K562 (cell line): ENCODE measurements at places on chromosomes 4 and X. TPM values are rescaled to one million over a fixed set of nuclear protein-coding genes. Genes with fewer than 3 reads are reported as not detected.
A peak's percentile ranks its signal among the peaks of the same experiment; 100 is the strongest.

- H3K27me3 ChIP-seq: peaks cover 63% of the 10 kb centered on the region
- H3K36me3 ChIP-seq: no peaks in the 10 kb centered on the region
- no peak overlapping the region for H3K4me3 ChIP-seq
- H3K27ac ChIP-seq: no peak overlapping the region
- no peak for DNase-seq
These were observed 5.6 kb downstream of the GPR78 start for GRCh38 chr4:8585721-8586212.

DNA sequence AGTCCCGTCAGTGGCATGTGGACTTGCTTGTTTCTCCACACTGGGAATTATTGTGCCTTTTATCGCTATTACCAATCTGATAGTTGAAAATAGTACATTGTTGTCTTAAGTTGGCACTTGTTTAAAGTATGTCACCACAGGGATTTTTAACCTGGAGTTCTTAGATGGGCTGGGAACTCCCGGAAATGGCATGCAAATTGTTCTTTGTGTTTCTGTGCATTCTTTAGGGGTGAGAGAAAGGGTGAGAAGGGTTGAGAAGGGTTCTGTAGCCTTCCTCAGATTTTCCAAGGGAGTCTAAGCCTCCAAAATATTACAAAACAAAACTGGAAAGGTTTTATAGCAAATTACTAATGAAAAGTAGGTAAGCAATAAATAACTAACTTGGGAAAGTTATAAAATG lies 176.9 kb downstream of the ZIC3 start:
- no peak overlapping the region for H3K27ac ChIP-seq
- no peak overlapping the region for H3K4me3 ChIP-seq
- H3K27me3 ChIP-seq: no peaks in the 10 kb centered on the region

GRCh38 chr4:142091085-142091513 lies 454.7 kb downstream of the IL15 start:
- no peak overlapping the region for H3K27ac ChIP-seq
- no peak for DNase-seq
- H3K27me3 ChIP-seq: no peaks in the 10 kb centered on the region
- H3K36me3 ChIP-seq: no peaks in the 10 kb centered on the region

DNA sequence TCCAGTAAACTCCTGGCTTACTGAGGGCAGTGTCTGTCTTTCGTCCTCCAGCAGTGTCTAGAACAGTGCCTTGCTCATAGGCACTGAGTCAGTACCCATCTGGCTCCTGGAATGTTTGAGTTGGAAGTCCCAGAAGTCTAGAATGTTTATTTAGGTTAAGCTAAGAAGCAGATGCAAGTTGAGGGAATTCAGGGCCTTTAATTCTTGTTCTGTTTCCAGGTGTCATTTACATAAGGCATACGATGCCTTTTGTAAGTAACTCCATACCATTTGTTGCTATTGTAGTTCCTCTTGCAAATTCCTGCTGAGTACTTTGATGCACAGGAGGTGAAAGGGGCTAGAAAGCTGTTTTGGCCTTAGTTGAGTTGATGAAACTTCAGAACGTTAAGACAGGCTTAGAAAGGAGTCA lies 22.2 kb downstream of the ARHGAP10 start:
- H3K27me3 ChIP-seq: peaks cover 15% of the 10 kb centered on the region
- H3K36me3 ChIP-seq: no peaks in the 10 kb centered on the region
- H3K4me3 ChIP-seq: no peak overlapping the region
- no peaks in the 10 kb centered on the region for H3K4me1 ChIP-seq

DNA sequence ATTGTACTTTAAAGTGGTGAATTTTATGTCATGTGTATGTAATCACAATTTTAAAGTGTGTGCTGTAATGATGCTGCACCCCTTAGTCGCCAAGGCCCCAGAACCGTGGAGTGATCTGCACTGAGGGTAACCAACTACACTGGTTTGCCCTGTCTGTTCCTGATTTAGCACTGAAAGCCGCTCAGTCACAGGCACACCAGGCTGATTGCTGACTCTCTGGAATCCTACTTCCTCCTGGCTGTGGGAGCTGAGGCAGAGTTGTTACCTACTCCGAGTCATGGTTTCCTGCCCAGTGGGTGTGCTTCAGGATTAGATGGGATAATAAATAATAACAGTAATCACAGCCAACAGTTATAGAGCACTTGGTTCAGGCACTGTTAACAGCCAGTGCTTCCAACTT lies 645.4 kb downstream of the BCOR start:
- no peak for DNase-seq
- no peaks in the 10 kb centered on the region for H3K27me3 ChIP-seq
- H3K27ac ChIP-seq: no peak overlapping the region
- H3K4me3 ChIP-seq: no peak overlapping the region
- peaks cover 11% of the 10 kb centered on the region; the same call in 1 of the 2 replicates for H3K4me1 ChIP-seq
- no peaks in the 10 kb centered on the region for H3K36me3 ChIP-seq

- H3K27ac ChIP-seq: no peak overlapping the region
- no peaks in the 10 kb centered on the region for H3K27me3 ChIP-seq
- peaks cover 8% of the 10 kb centered on the region for H3K36me3 ChIP-seq
These were observed 66.7 kb upstream of the MTNR1A start for GRCh38 chr4:186621959-186622553.

- no peak overlapping the region for H3K27ac ChIP-seq
- no peaks in the 10 kb centered on the region; the same call in 2 of the 3 replicates for H3K4me1 ChIP-seq
- H3K36me3 ChIP-seq: peaks cover 14% of the 10 kb centered on the region; the same call in 2 of the 3 replicates
- H3K27me3 ChIP-seq: no peaks in the 10 kb centered on the region
- no peak overlapping the region for H3K4me3 ChIP-seq
These were observed 136.6 kb downstream of the AFF1 start for GRCh38 chr4:87071401-87071800.

GRCh38 chrX:109360301-109360700 lies 121.6 kb downstream of the GUCY2F start:
- H3K4me1 ChIP-seq: no peaks in the 10 kb centered on the region
- no peak for DNase-seq
- no peak overlapping the region for H3K4me3 ChIP-seq
- no peaks in the 10 kb centered on the region for H3K27me3 ChIP-seq

GRCh38 chrX:106415276-106415895 lies 196.4 kb upstream of the RADX start:
- no peak overlapping the region for H3K4me3 ChIP-seq
- no peak overlapping the region for H3K27ac ChIP-seq
- DNase-seq: peak; percentile 17
- no peaks in the 10 kb centered on the region for H3K27me3 ChIP-seq
- no peaks in the 10 kb centered on the region for H3K36me3 ChIP-seq

- no peak for DNase-seq
- H3K4me1 ChIP-seq: no peaks in the 10 kb centered on the region
- H3K4me3 ChIP-seq: no peak overlapping the region
- no peaks in the 10 kb centered on the region for H3K36me3 ChIP-seq
These were observed 10.3 kb downstream of the CCDC158 start for GRCh38 chr4:76410636-76411035.

DNA sequence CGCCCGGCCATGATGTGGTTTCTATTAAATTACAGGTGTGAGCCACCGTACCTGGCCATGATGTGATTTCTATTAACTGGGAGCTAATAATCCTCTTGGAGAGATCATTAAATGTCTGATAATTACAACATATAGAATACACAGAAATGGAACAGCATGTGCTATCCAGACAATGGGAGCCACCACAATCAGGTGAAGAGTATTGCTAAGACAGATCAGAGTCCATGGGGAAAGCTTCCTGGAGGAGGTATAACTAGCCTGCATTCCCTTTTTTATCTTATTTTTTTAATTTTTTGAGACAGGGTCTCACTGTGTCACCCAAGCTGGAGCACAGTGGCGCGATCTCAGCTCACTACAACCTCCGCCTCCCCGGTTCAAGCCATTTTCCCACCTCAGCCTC lies 146.8 kb downstream of the CHRNA9 start:
- no peaks in the 10 kb centered on the region for H3K27me3 ChIP-seq
- H3K4me3 ChIP-seq: no peak overlapping the region
- H3K36me3 ChIP-seq: no peaks in the 10 kb centered on the region
- no peak for DNase-seq

DNA sequence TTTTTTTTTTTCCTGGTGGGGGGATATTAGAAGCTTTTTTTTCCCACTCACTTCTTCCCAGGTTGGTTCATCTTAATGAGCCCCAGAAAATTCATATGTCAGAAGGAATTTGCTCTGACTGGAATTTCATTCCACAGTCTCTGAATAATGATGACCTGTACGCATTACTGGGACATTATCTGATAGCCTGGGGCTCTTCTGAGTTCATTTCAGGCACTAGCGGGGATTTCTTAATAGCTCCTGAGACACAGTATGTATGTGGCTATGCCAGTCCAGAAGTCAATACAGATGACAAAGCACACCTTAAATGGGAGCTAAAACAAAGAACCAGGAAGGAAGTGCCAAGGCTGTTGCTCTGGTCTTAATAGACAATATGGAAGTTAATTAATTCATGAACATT lies 295.2 kb upstream of the IGFBP7 start:
- H3K27me3 ChIP-seq: no peaks in the 10 kb centered on the region
- no peak overlapping the region for H3K27ac ChIP-seq
- no peak overlapping the region for H3K4me3 ChIP-seq
- H3K36me3 ChIP-seq: no peaks in the 10 kb centered on the region

DNA sequence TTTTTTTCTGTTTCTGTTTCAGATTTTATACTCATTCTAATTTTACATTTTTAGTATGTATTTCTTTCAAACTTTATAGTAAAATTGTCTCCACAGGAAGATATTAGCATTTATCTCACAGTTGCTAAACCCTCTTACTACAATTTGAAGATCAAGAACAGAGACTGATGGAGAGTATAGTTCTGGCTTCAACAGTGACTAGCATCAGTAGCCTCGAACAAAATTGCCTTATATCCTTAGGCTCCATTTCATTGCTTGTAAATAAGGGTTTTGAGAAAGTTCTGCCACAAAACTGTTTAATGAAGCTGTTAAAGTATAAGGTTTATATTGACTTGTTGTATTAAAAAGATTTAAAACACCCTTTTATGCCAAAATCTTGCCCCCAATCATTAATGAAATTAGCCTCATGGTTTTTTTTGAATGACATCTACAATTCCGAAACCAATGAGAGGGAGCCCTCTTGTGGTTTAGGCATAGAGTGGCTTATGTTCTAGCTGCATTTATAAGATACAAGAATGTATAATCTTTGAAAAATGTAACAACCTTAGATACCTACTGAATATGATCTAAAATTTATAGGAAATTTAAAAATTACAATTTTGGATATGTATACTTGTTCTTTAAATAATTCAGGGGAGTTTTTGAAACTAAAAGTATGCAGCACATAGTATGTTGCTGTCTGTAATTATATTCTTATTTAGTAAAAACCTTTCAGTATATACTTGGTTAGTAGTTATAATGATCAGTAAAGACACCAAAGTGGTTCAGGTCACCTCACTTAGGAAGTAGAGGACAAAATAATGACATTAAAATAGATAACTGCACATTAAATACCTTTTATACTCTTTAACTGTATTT lies 109.8 kb upstream of the HPGD start:
- no peaks in the 10 kb centered on the region for H3K36me3 ChIP-seq
- H3K27me3 ChIP-seq: no peaks in the 10 kb centered on the region
- H3K4me3 ChIP-seq: no peak overlapping the region

- no peak for DNase-seq
- peaks cover 5% of the 10 kb centered on the region; the same call in 1 of the 2 replicates for H3K27me3 ChIP-seq
- no peaks in the 10 kb centered on the region for H3K4me1 ChIP-seq
- no peaks in the 10 kb centered on the region for H3K36me3 ChIP-seq
- no peak overlapping the region for H3K27ac ChIP-seq
These were observed 225.2 kb downstream of the MID1 start for GRCh38 chrX:10395179-10395578.

The JADE1 gene
- 37.3 and 37.9 TPM in 2 replicates for total RNA-seq

The EXOC1L gene
- 0.38 and 0.94 TPM in 2 replicates for total RNA-seq

The HSFX4 gene
- total RNA-seq: not detected in 2 replicates
